Stimulated activated CD8-positive, alpha-beta memory T cell treated with anti-CD3 and anti-CD28 coated beads, Interleukin-4, amount 100 ng/mL, for 48 hours (primary cell): ENCODE measurements at places on chromosomes 6 and 20.

GRCh38 chr6:44000164-44000842 is 126.9 kb downstream of the MRPL14 start:
- DNase-seq: peak; percentile 70

DNA sequence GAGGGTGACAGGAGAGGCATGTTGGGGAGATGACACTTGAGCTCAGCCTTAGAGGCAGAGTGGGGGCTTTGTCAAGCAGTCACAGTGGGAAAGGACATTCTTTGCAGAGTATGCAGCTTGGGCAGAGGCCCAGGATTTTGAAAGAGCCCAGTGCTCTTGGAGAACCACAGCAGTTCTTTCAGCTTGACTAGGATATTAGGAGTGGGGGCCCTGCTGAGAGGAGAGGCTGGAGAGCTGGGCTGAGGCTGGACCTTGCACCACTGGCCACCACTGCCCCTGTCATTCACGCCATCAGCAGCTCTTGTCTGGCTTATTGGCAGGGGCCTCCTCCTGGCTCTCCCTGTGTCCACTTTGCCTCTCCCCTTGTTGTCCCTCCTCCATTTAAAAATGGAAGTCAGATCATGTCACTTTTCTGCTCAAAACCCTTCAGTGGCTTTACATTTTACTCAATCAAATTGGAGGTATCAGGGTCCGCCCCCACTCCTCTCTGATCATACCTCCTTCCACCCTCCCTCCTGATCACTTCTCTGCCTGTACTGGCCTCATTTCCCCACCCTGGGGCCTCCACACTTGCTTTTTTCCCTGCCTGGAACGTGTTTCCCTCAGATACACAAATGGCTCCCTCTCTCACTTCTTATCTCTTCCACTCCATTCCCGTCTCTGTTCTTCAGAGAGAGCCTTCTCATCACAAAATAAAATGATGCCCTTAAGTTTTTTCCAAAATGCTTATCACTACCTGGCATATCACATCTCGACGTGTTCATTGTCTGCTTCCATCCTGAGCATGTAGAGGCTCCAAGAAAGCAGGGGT is 10.5 kb downstream of the MANBAL start:
- no peak for DNase-seq

- no peak for DNase-seq
These were observed 412.1 kb downstream of the QKI start for GRCh38 chr6:163826629-163827028.

GRCh38 chr20:58065508-58066361 is 162.7 kb downstream of the ANKRD60 start:
- no peak for DNase-seq

DNA sequence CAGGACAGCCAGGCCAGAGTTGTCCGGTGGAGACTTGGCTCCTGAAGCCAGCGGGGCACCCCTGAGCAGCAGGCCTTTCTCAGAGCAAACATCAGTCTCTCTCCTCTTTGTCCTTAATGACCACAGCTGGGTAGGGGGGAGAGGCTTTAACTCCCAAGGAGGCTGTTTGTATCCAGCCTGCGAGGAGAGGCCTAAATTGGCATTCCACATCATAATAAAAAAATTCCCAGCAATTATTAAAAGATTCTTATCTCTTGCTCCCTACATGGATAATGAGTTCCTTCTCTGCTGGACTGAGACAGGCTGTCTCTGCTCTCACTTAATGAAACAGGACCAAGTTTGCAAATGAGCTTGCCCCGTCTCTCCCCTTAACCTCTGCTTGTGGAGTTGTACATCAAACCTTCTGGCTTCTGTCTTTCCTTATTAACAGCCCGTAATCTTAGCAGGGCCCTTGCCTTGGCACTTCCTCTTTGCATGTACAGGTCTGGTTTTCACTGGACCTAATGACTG is 838.2 kb downstream of the MAFB start:
- DNase-seq: no peak

DNA sequence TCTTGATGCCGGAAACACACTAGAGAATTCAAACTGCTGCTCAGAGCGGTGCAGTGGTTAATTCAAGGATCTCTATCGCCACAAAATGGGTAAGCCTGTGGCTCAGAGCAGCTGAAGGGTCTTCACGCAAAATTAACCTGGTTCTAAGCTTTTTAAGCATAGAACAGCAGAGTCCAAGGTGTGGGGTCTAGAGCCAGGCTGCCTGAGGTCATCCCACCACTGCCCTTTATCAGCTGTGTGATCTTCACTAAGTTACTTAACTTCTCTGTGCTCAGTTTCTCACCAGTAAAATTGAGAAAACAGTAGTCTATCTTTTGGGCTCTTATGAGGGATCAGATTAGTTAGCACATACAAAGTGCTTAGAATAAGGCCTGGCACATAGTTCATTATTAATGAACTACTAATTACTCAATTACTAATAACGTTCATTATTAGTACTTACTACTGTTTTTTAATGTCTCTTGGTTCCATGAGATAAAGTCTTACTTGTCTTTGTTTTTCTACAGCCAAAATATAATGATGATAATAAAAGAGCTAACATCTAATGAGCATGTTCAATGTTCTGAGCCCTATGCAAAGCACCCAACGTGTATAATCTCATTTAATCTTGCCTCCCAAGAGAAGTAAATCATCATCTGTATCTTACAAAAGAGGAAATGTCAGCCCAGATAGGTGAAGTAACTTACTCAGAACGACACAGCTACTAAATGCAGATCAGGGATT is 92.9 kb downstream of the NFATC2 start:
- DNase-seq: no peak

- no peak for DNase-seq
These were observed 987.0 kb upstream of the MAP3K7 start for GRCh38 chr6:91573826-91574416.

DNA sequence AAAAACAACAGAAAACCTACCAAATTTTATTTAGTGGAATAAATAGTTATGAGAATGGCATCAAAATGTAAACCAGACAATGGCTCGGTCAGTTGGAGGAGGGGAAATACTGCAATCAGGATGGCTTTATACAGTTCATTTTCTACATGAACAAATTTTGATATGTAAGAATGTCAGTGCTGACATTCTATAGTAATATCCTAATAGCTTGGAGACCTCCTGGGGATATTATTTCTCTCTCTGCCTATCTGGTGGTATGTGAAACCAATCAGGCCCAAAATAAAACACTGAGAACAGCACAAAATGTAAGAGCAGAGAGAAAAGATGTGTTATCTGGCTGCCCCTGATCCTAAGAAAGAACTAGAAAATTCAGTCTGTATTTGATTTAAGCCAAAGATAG is 327.7 kb downstream of the UBE3D start:
- DNase-seq: no peak

GRCh38 chr6:21591446-21591845 is 2.1 kb upstream of the SOX4 start:
- DNase-seq: no peak

DNA sequence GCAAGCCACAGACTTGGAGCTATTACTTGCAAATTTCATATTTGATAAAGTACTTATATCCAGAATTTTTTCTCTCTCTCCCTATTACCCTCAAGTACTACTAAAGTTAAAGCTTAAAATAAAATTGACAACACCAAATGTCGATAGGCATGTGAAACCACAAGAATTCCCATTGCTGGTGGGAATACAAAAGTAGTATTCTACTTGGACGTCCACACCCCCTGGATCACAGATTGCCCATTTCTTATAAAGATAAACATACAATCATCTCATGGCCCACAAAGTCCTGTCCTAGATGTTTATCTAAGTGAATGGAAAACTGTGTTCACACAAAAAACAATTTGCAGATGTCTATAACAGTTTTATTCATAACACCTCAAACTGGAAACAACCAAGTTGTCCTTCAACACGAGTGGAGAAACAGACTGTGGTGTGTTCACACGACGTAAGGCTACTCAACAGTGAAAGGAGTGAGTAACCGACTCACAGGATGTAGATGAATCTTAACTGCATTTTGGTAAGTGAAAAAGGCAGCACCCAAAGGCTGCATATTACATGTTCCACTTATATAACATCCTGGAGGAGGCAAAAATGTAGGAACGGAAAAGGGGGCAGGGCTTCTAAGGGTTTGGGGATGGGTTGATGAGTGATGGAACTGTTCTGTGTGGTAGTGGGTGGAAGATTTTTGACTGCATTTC is 297.4 kb downstream of the THBS2 start:
- no peak for DNase-seq

GRCh38 chr6:169096388-169096787 is 157.3 kb downstream of the THBS2 start:
- DNase-seq: no peak

GRCh38 chr6:33278392-33278741 is 1.4 kb downstream of the B3GALT4 start:
- DNase-seq: no peak

DNA sequence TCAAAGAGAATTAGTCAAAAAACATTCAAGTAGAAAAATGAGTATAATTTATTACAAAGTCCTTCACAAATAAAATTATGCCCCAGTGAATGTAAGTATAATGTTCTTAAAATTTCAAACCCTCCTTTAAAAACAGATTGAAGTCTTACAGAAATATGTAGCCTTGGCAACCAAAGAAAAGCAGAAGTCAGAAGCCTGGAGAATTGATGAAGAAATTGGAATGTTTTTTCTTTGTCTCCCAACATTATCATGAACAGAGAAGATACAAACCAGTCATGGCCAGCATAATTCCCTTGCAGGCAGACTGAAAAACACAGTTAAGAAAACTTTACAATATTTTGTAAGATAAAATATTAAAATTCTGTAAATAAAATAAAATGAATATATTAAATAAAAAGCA is 221.9 kb downstream of the TBC1D32 start:
- no peak for DNase-seq

- DNase-seq: no peak
These were observed 158.7 kb downstream of the SOX4 start for GRCh38 chr6:21752054-21752811.

DNA sequence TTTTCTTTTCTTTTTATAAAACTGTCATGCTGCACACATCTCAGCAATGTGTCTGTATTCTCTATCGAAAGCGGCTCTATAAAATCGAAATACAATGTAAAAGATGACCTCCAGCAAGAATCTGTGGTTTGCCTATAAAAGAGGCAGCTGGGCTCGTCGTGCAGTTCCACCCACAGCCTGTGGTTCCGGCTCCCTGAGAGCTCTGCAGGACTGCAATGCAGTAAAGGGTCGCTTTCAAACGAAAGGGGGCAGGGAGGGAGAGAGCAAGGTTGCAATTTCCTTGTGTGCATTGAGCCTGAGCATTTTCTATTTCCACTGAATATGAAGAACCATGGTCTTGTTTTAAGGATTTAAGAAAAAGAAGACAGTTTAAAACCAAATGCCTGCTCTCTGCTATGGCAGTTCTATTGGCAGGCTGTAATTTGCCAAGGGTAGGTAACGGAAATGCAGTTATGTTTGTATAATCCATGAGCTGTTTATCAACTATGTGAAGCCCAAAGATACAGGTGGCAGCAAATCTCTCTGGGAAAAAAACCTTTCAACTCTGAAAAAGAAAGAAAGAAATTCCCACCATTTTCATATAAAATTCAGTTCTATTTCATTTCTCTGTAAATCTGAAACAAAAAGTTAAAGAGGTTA is 236.5 kb downstream of the HACE1 start:
- DNase-seq: no peak
